Esophagus (tissue), 2 donors: ENCODE measurements at places on chromosomes 4 and X. TPM values are rescaled to one million over a fixed set of nuclear protein-coding genes. Genes with fewer than 3 reads are reported as not detected.

Gene NPY5R
- polyA plus RNA-seq, result 0.04 TPM

Gene CSN1S1
- not detected for polyA plus RNA-seq

Gene HTN1
- polyA plus RNA-seq, result not detected

Gene ADH1B
- polyA plus RNA-seq, result 31.3 TPM

Gene PLP1
- polyA plus RNA-seq, result 2.3 TPM

Gene CSAG2
- polyA plus RNA-seq, result not detected

Gene TRAM1L1
- 0.49 TPM for polyA plus RNA-seq

Gene FGFBP2
- not detected for polyA plus RNA-seq

Gene RNF212
- 1.7 TPM for polyA plus RNA-seq

Gene CLCN4
- polyA plus RNA-seq, result 0.16 TPM

Gene NUDT10
- polyA plus RNA-seq, result 0.60 TPM

Gene CTAG2
- not detected for polyA plus RNA-seq

Gene IDH3G
- 39.3 TPM for polyA plus RNA-seq

Gene HTN3
- not detected for polyA plus RNA-seq

Gene AFP
- not detected for polyA plus RNA-seq

Gene TAF7L
- 0.07 TPM for polyA plus RNA-seq

Gene CXCL11
- not detected for polyA plus RNA-seq

Gene RIBC1
- 0.77 TPM for polyA plus RNA-seq

Gene PPP3CA
- 5.2 TPM for polyA plus RNA-seq

Gene GC
- polyA plus RNA-seq, result not detected

Gene TLR1
- 1.2 TPM for polyA plus RNA-seq

Gene UGT2B17
- 0.10 TPM for polyA plus RNA-seq

Gene CAPN6
- 1.3 TPM for polyA plus RNA-seq

Gene CT45A3
- polyA plus RNA-seq, result not detected

Gene ADH1A
- polyA plus RNA-seq, result not detected

Gene CSAG1
- not detected for polyA plus RNA-seq

Gene SOX3
- polyA plus RNA-seq, result not detected

Gene MSX1
- polyA plus RNA-seq, result 0.36 TPM

Gene TMEM47
- polyA plus RNA-seq, result 5.1 TPM

Gene OPN1MW2
- not detected for polyA plus RNA-seq

Gene PDLIM3
- 62.8 TPM for polyA plus RNA-seq

Gene SLC6A14
- 1.3 TPM for polyA plus RNA-seq

Gene TRIM75
- polyA plus RNA-seq, result not detected

Gene TCEAL6
- polyA plus RNA-seq, result not detected

Gene NPNT
- polyA plus RNA-seq, result 11.2 TPM

Gene MSANTD1
- polyA plus RNA-seq, result 0.61 TPM

Gene TNIP2
- polyA plus RNA-seq, result 29.7 TPM

Gene TEX11
- not detected for polyA plus RNA-seq

Gene PPARGC1A
- polyA plus RNA-seq, result 0.55 TPM

Gene SLC4A4
- polyA plus RNA-seq, result 0.39 TPM

Gene COL4A6
- polyA plus RNA-seq, result 5.9 TPM

Gene PRR27
- not detected for polyA plus RNA-seq

Gene CRMP1
- 0.35 TPM for polyA plus RNA-seq

Gene ATP1B4
- not detected for polyA plus RNA-seq

Gene DCAF4L1
- 0.14 TPM for polyA plus RNA-seq

Gene FABP2
- not detected for polyA plus RNA-seq

Gene GYPA
- not detected for polyA plus RNA-seq

Gene SOD3
- polyA plus RNA-seq, result 5.8 TPM

Gene DGKK
- polyA plus RNA-seq, result not detected

Gene PAGE2B
- polyA plus RNA-seq, result not detected

Gene ABCE1
- 27.4 TPM for polyA plus RNA-seq

Gene RTL5
- polyA plus RNA-seq, result 0.92 TPM
